PC-9 (cell line): ENCODE measurements at places on chromosomes 5 and 9. TPM values are rescaled to one million over a fixed set of nuclear protein-coding genes. Genes with fewer than 3 reads are reported as not detected.

- H3K4me1 ChIP-seq = no peaks in the 10 kb centered on the region
- H3K36me3 ChIP-seq = no peaks in the 10 kb centered on the region
- no peak overlapping the region for H3K4me3 ChIP-seq
- no peaks in the 10 kb centered on the region for H3K27me3 ChIP-seq
These were observed 29.7 kb downstream of the PDE4D start for GRCh38 chr5:59863777-59864176.

DNA sequence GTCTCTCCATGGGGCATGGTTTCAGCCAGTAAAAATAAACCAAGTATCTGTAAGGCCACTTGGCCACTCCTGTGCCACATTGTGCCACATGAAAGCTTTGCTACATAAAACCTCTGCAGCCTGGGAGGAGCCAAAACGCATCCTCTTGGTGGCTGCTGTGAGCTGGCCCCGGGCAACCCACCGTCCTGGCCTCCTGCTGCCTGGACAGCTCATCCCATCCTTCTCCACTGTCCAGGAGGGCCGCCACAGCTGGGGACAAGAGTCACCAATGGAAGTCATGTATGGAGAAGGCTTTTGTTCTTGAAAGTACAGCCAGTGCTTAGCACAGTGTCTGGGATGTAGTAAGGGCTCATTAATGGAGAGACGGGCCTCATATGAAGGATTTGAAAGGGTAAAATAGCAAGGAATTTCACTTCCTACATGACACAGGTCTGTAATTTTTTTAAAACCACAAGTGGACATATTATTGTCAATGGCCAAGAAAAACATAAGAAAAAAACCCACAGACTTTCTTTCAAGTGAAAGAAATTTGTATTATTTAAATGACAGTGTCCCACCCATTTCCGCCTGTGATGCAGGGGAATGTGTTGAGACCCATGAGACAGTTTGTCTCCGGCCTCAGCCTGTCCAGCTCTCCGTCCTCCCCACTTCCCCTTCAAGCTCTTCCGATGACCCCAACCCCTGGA lies 6.6 kb downstream of the PTGES start:
- no peaks in the 10 kb centered on the region for H3K27me3 ChIP-seq
- DNase-seq = no peak
- no peak overlapping the region for H3K27ac ChIP-seq
- peaks cover 56% of the 10 kb centered on the region for H3K36me3 ChIP-seq

DNA sequence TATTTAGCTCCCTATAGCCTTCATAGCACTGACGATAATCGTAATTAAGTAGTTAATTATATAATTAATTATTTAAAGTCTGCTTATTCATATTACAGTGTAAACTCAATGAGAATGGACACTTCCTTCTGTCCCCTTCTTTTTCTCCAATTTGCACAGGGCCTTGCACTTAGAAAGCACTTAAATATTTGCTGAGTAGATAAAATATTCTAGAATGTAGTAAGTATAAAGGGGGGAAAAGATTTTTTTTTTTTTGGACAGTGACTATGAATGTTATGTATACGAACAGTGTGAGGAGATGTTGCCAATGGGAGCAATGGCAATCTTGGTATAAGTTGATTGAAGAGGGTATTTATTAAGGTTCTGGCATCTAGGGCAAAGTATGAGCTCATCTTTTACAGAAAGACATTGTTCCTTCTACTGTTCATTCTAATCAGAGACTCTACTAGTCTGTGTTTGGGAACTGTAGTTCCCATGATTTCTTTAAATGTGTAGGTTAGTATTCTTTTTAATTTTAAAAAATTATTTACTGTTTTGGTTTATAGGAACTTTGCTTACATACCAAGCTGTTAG lies 49.4 kb downstream of the YTHDC2 start:
- H3K4me1 ChIP-seq = no peaks in the 10 kb centered on the region
- H3K27ac ChIP-seq = no peak overlapping the region
- DNase-seq = no peak

- H3K27ac ChIP-seq = no peak overlapping the region
- DNase-seq = no peak
- H3K4me3 ChIP-seq = no peak overlapping the region
These were observed 312.8 kb downstream of the NSG2 start for GRCh38 chr5:174358276-174358675.

DNA sequence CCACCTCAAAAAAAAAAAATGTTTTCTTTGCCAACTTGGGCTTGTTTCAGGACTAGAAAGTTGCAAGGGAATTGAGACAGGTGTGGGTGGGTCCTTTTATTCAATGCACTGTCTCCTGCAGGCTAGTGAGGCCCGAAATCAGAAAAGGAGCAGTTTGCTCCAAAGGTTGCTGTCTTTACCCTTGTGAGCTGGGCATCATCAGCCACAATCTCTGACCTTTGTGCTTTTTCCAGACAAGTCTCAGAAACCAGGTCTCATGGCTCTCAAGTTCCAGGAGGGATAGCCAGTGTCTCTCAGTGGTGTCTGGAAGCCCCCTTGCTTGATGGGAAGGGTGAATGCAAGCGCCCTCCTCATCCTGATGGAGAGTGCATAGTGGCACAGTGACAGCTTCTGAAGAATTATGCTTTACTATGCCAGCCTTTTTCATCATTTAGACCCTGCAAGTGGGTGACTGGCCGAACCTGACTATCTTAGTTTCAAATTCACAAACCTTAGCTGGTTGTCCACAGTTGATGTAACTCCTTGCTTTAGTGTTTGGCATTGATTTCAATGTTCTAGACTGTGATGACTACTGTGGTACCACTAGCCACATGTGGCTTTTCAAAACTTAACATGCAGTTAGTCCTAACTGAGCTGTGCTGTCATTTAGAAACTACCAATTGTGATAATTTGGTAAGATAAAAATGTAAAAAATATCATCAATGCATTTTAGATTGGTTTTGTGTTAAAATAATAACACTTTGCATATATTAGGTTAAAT lies 468.6 kb downstream of the GADD45G start:
- no peak for DNase-seq
- peaks cover 60% of the 10 kb centered on the region for H3K27me3 ChIP-seq
- H3K4me1 ChIP-seq = no peaks in the 10 kb centered on the region
- no peak overlapping the region for H3K27ac ChIP-seq
- H3K36me3 ChIP-seq = no peaks in the 10 kb centered on the region

GRCh38 chr5:17305964-17306725 lies 88.7 kb downstream of the BASP1 start:
- H3K4me3 ChIP-seq = peak overlapping the region; percentile 40; the same call in 1 of the 2 replicates
- no peaks in the 10 kb centered on the region for H3K36me3 ChIP-seq
- peak overlapping the region; percentile 38 for H3K27ac ChIP-seq
- H3K4me1 ChIP-seq = peaks cover 35% of the 10 kb centered on the region
- peak; percentile 77 for DNase-seq
- no peaks in the 10 kb centered on the region for H3K27me3 ChIP-seq

DNA sequence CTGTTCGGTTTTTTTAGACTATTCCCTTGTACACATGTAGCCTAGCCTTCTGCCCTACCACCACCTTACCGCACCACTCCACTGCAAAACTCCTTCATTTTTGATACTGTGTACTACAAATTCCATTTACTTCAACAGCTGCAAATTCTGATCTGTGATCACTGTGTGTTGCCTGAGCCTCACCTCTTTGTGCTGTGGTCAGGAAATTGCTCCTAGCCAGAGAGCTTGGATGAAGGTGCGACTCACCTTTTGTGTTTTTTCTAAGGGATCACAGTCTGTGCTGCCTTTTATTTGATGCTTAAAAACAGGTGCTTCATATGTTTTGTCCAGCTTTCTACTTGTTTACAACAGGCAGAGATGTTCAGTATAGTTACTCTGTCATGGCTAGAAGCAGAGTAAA lies 31.5 kb downstream of the CSNK1G3 start:
- H3K27me3 ChIP-seq = no peaks in the 10 kb centered on the region
- DNase-seq = no peak
- no peak overlapping the region for H3K27ac ChIP-seq
- H3K4me1 ChIP-seq = no peaks in the 10 kb centered on the region

DNA sequence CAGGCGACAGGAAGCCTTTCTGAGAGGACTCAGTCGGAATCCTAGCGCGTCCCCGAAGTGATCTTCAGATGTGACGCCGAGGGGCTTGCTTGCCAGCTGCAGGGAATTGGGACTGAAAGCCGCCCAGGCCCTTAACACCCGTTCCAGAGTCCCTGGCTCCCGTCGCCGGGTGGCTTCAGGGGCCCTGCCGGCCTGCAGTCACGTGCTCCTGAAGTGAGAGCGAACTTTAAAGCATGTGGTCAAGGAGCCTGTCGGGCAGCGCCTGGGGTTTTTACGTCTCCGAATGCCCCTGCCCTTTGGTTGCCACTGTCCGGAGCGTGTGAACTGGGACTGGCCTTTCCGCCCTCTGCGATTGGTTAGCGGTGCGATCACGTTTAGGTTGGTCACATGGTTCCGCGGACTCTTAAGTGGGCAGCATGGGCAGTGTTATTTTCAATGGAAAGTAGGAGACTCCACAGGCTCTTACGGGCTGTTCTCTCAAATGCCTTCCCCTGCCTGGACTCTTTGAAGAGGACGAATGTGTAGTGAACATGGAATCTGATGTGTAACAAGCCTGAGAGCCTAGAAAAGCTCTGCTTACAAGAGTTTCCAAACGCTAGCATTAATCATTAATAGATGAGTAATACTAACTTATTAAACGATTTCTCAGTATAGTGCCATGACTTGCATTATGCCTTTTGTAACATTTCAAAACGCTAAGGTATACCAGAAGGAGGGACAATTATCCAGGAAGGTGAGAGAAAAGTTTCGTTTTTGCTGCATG lies 1.9 kb downstream of the VLDLR start:
- H3K4me1 ChIP-seq = 0 out of 2 replicates have a peak, but pooled peaks cover 8% of the 10 kb centered on the region
- no peak for DNase-seq

DNA sequence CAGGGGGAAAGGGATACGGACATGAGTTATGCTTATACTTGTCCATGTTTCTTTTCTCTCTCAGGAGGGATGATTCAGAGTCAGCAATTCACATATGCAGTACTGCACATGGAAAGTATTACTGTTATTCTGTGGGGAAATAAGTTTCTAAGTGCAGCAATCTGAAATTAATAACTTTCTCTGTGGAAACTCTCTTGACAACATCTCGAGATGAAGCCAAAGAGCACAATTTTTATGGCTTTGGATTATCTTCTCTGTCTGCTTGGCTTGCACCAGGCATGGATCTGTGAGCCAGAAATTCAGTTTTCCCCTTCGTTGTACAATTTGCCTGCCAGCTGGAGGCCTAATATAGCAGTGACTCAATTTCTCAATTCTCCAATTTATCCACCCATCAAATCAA lies 2.5 kb upstream of the NDFIP1 start:
- H3K4me1 ChIP-seq = peaks cover 11% of the 10 kb centered on the region
- no peak for DNase-seq
- no peak overlapping the region for H3K4me3 ChIP-seq
- H3K27ac ChIP-seq = no peak overlapping the region

- no peaks in the 10 kb centered on the region for H3K36me3 ChIP-seq
- H3K4me3 ChIP-seq = no peak overlapping the region
- no peaks in the 10 kb centered on the region for H3K4me1 ChIP-seq
- H3K27me3 ChIP-seq = peaks cover 8% of the 10 kb centered on the region
- no peak for DNase-seq
These were observed 39.1 kb upstream of the UNC5A start for GRCh38 chr5:176771102-176771845.

The DAPK1 gene
- 100 and 158 TPM in 2 replicates for total RNA-seq

The CFAP157 gene
- total RNA-seq = 0.65 and 0.68 TPM in 2 replicates

The NAA35 gene
- total RNA-seq = 33.3 and 33.6 TPM in 2 replicates

The CAMK2A gene
- total RNA-seq = 0.13 and 0.65 TPM in 2 replicates

The PCDHA5 gene
- total RNA-seq = not detected in 2 replicates

The ZNF189 gene
- total RNA-seq = 5.9 and 9.4 TPM in 2 replicates
